ENCODE measurements at places on chromosomes 6 and 20. TPM values are rescaled to one million over a fixed set of nuclear protein-coding genes. Genes with fewer than 3 reads are reported as not detected.
A peak's percentile ranks its signal among the peaks of the same experiment; 100 is the strongest.

Gene LHFPL5
- polyA plus RNA-seq, result not detected

Gene SCRT2
- polyA plus RNA-seq, result not detected

Gene PI3
- not detected for polyA plus RNA-seq

DNA sequence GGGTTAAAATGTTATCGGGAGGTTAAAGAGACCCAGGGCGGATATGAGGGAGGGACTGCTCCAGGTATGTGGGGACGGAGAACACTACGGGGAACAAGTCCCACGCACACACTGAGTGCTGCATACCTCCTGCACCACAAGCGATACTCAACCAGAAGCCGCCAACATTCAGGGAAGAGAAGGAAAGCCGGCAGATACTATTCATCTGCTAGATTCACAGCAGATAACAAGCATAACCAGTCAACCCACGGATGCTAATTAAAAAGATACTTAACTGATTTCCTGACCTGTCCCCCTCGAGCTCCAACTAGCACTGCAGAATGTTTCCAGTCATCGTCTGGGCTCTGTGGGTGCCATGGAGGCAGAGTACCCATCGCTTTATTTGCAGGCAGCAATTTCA, 45.1 kb upstream of the RPS6KA2 start:
- DNase-seq, result no peak

GRCh38 chr6:47278545-47278944, 31.2 kb downstream of the TNFRSF21 start:
- peak; percentile 42 for DNase-seq

DNA sequence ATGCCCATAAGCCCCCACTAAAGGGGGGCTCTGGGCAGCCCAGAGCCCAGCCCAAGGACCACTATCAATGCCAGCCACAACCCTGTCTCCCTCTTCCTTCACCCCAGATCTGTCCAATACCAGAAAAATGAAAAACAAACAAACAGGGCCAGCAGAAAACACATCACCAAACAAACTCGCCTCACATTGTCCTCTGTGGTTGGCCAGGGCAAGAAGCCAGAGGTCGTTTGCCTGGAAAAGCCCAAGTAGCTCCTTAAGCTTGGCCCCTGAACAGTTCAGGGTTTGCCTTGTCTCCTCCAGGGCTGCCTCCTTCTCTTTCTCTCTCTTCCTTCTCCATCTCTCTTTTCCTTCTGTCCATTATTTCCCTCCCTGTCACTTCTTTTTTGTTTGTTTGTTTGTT, 10.1 kb upstream of the SCUBE3 start:
- DNase-seq, result no peak

- no peak for DNase-seq
Observed at GRCh38 chr6:13439644-13440043, 47.8 kb downstream of the GFOD1 start.

Gene SPAG4
- polyA plus RNA-seq, result 2.0 TPM

- DNase-seq, result peak; percentile 21
Observed at GRCh38 chr6:31497531-31498476, at the start of gene MICB. Gene MICB, plus strand, starts transcription at chr6:31498145. Its CDS starts 49 bp downstream, at chr6:31498194.

- no peak for DNase-seq
Observed at GRCh38 chr6:116314878-116315277, 35.1 kb upstream of the TSPYL1 start.

Gene BACH2
- polyA plus RNA-seq, result 7.4 TPM

Gene TPBG
- 6.6 TPM for polyA plus RNA-seq

GRCh38 chr6:155310596-155310995, 3.7 kb downstream of the TFB1M start:
- no peak for DNase-seq

DNA sequence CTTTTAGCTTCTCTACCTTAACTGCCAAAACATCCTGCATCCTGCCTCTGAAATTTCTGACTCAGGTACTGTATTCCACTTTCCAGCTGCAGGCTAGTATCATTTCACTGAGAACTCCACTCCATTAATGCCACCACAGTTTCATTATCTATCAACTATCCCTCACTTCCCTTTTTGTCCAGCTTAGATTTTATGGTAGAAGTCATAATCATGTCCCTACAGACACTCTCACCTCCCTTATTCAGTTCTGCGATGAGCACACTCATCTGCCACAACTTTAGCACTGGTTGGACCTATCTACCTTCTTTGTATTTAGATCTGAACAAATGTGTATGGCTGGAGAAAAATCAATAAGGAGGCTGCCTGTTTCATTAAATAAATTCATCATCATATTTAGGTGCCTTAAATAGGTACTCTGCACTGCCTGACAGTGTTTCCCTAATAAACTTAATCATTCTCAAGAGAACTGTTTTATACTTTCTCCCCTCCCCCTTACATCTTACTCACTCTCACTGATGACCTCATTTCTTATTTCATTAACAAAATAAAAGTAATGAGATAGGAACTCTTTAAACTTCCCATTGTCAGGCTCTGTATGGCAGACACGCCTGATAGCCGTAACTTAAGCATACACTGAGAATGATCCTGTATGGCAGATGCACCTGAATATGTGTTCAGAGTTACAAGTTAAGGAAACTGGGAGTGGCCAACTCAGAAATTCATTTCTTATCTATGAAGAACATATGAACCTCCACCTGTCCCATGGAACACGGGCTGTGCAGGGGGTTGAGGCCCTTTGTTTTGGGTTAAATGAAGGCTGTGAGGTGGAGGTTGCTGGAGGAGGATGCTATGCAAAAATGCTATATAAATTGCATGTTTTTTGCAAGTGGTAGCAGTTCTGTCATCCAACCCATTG, 95.3 kb upstream of the MAN1A1 start:
- DNase-seq, result no peak

Gene SAMD5
- polyA plus RNA-seq, result 31.0 TPM

DNA sequence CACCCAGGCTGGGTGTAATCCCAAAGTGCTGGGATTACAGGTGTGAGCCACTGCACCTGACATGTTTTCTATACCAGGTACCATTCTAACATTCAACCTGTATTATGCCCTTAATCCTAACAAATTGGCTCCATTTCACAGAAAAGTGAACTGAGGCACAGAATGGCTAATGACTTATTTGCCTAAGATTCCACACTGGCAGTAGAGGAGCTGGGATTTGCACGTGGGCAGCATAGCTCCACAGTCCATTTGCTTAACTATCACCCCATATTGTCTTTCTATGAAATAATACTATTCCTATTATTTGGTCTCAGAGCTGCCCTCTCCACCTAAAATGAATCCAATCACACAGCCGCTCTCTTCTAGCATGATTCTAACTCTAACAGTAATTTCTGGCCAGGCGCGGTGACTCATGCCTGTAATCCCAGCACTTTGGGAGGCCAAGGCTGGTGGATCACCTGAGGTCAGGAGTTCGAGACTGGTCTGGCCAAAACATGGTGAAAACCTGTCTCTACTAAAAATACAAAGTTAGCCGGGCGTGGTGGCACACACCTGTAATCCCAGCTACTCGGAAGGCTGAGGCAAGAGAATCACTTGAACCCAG, 23.3 kb upstream of the MYMX start:
- DNase-seq, result no peak

Gene BIRC7
- not detected for polyA plus RNA-seq

Gene AURKA
- 12.0 TPM for polyA plus RNA-seq

All from right lung (tissue), 10 donors.